Left ventricle myocardium inferior (tissue), 1 donor: ENCODE measurements at places on chromosomes 1 and 21. TPM values are rescaled to one million over a fixed set of nuclear protein-coding genes. Genes with fewer than 3 reads are reported as not detected.

Gene COL11A1
- not detected for total RNA-seq

Gene MROH9
- total RNA-seq = not detected

DNA sequence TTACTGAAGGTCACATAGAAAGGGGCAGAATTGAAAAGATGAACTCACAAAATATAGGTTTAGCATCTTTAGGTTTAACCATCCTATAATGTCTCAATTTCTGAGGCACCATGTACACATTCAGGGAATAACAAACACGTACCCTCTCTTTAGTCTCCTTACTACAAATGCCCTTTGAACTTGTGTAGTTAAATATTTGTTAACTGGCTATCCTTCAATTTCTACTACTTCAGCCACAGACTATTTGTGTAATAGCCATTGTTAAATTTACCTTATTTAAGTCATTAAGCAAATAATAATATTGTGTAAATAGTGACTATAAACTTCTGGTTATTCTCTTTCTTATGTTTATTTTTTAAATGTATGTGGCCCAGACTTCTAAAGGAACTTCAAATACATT lies 600.5 kb downstream of the KCNT2 start:
- no peak for DNase-seq

DNA sequence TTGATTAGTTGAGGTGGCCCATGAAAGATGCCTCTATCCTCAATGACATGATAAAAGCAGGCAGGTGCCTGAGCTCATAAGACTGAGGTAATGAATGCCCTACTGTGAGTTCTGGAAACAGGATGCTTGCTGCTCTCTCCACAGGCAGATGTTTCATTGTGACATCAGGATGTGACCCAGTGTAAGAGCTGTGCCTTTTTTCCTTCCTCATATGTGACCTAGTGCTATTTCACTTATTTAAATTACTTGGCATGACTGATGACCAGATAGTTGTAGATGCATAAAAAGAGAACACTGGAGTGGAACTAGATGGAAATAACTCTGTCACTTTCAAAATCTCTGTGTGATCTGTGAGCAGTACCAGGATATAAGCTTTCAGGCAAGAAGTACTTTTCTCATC lies 31.9 kb downstream of the KIF14 start:
- no peak for DNase-seq

DNA sequence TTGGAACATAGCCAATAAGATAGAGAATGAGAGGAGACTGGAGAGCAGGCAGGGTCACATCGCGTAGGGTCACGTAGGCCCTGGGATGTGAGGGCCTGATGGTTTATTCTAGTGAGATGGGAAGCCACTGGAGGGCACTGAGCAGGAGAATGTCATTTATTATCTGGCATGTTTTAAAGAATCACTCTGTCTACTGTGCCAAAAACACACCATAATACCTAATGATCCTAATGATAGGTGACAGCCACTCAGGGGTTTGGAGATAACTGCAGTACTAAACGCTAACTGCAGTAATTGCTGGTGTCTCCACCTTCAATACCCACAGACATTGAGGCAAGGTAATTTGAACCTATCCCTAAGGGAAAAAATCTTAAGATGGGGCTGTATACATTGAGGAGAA lies 185.4 kb downstream of the TTLL7 start:
- no peak for DNase-seq

- DNase-seq = peak; percentile 51
Measured at GRCh38 chr21:45887120-45887611, 94.4 kb upstream of the COL6A1 start.
